Thoracic aorta (tissue), 2 donors: ENCODE measurements at places on chromosomes 12 and 14. TPM values are rescaled to one million over a fixed set of nuclear protein-coding genes. Genes with fewer than 3 reads are reported as not detected.

DNA sequence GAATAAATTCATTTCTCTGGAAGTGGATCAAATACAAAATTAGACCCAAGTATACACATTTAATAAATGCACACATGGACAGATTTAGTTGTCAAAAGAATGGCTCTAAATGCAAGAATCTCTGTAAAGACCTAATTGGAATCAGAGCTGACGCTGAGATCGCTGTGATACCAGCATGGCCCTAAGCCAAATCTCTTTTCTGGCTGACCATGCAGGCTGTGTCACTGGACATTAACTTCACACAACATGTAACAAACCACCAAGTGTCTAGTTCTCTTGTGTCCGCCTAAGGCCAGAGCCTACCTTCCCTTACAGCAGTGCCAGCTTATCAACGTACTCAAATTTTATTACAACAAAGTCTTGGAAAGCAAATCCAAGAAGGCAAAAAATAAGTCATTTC, 127.5 kb downstream of the MED13L start:
- no peak for DNase-seq

DNA sequence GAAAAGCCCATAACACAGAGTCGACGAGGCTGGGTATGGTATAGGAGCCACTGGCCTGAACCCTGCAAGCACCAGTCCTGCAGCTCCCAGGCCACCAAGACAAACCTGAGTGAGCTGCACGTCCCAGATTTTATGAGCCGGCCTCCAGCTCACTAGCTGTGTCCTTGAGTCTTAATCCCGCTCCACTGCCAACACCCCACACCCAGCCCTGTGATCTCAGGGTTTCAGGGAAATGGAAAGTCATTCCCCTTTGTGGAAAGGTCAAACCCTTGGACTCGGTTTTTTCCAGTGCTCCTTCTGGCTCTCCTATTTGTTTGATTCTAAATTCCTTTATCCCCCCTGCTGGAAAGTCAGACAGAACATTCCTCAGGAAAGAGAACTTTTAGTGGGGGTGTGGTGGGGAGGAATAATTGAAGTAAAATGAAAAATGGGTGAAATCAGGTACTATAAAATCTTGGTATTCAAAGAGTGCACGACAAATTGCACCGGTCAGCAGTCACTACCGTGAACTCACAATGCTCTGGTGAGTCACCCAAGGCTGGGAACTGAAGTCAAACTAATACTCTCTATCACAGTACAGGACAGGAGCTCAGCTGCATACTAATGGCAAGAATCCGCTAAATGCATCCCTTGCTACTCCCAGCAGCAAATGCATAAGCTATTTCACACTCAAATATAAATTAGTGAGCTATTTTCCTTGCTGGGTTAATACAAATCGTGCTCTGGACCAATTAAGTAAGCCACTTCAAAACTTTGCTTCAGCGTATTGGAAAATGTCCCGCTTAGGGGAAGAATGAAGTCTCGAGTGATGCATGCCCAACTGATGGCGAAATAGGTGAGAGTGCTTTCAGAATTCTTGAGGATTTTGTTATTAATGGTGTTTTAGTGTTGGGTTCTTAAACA, 9.0 kb downstream of the PITPNM2 start:
- peak; percentile 47 for DNase-seq

DNA sequence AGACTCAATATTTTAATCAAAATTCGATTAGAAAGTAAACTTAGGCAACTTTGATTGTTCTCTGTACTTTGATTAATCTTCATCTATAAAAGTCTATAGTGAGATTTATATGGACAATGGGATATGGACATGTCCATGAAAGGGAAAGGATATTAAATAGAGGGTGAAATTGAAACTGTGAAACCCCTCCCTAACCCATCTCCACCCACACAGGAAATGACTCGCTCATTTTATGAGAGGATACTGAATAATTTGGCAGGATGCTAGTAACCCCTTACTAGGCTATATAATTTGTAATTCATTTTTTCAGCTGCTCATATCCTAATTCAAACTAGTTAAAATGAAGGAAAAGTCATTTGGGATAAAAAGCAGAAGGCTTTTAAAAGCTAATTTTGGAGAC, 328.0 kb upstream of the ATP2B1 start:
- DNase-seq = no peak

GRCh38 chr14:29278301-29279263, 512.0 kb downstream of the FOXG1 start:
- no peak for DNase-seq

DNA sequence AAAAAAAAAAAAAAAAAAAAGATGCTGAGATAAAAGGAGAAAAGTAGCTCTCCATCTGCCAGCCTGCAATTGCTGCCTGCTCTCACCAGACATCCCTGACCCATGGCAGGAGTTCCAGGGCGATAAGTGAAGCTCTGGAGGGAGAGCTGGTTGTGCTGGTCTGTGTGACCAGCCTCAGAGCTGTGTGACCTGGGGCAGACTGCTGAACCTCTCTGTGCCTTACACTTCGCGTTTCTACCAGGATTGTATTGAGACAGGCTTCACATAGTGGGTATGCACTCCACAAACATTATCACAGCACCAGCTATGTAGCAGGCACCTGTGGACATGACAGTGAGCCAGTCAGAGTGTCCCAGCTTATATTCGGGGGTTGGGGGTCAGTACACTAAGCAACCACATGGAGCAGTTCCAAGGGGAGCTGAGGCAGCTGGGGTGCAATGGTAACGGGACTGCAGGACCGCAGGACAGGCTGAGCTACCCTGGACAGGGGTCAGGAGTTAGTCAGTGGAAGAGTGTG, 57.5 kb downstream of the RBM19 start:
- no peak for DNase-seq

- DNase-seq = no peak
Observed at GRCh38 chr14:24298892-24299254, 707 bp downstream of the DHRS1 start.

- no peak for DNase-seq
Observed at GRCh38 chr12:7994731-7995205, 37.7 kb upstream of the FOXJ2 start.

- no peak for DNase-seq
Observed at GRCh38 chr14:76922092-76922491, 95.9 kb downstream of the LRRC74A start.

GRCh38 chr14:75832621-75833297, 149.0 kb downstream of the TGFB3 start:
- DNase-seq = no peak

DNA sequence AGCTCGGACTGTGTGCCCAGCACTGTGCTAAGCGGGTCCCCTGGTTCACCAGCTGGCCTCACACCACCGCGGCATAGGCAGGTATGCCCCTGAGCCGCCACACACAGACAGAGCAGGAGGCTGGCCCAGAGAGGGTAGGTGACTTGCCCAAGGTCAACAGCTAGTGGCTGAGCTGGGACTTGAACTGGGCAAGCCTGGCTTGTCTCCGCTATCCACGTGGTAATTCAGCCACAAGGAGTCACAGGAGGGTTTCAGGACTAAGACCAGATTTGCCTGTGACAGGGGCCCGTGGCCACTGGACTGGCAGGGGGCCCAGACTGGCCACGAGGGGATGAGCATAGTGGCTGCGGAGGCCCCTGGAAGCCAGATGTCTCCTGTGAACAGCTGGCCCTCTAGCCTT, 47.7 kb downstream of the NCOR2 start:
- no peak for DNase-seq

DNA sequence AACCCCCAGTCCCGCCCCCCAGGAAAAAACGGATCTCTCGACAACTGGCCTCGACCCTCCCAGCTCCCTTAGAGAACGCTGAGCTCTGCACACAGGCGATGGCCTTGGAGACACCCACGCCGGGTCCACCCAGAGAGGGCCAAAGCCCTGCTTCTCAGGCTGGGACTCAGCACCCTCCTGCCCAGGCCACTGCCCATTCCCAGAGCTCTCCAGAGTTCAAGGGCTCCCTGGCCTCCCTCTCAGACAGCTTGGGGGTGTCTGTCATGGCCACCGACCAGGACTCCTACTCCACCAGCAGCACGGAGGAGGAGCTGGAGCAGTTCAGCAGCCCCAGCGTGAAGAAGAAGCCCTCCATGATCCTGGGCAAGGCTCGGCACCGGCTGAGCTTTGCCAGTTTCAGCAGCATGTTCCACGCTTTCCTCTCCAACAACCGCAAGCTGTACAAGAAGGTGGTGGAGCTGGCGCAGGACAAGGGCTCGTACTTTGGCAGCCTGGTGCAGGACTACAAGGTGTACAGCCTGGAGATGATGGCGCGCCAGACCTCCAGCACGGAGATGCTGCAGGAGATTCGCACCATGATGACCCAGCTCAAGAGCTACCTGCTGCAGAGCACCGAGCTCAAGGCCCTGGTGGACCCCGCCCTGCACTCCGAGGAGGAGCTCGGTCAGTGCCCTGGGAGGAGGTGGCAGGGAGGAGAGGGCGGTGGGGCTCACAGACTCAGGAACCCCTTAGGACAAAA, 95.8 kb downstream of the LGMN start:
- DNase-seq = no peak

- no peak for DNase-seq
Observed at GRCh38 chr12:82857911-82858533, 171.3 kb downstream of the TMTC2 start.

- DNase-seq = no peak
Observed at GRCh38 chr12:132275110-132275531, 54.3 kb downstream of the GALNT9 start.

DNA sequence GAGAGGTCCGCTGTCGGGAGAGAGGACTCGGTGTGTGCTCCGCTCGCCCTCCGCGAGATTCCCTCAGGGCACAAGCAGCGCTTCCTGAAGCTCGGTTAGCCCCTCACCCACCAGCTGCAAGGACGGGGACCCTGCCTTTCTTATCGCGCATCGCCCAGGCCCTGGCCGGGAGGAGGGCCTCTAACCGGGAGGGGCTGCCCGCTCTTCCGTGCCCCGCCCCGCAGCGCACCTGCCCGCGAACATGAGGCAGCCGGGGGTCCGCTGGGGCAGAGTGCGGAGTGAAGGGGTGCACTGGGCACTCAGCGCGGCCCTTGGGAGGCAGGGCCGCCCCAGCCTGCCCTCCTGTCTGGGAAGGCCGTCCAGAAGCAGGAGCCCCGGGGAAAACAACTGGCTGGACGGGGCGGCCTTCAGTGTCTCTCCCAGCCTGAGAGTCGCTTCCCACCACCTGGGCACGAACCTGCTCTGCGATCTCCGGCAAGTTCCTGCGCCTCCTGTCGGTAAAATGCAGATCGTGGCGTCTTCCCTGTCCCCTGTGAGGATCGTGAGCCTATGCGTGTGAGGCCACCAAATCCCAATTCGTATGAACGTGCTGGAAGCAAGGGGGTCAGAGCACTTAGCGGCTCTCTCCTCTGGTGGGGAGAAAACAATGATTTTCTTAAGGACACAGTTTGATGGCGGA, 28.0 kb upstream of the ADIPOR2 start:
- DNase-seq = no peak

DNA sequence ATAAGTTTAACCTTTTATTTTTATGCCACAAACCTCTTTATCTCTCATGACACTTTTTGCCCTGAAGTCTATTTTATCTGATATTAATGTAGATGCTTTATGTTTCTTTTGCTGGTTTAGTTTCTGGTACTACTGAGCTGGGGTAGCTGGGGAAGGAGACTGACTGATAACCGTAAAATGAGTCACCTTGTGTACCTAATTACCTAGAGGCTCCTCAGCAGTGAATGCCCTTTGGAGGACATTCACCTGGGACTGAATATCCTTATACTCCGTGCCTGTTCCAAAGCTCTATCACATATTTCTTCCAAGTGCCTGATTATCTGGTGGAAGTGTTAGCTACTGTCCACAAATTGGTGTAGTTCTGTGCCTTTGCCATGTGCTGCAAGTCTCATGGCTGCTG, 13.9 kb downstream of the ATL1 start:
- no peak for DNase-seq

The FOXN4 gene
- not detected for total RNA-seq

The KCNA5 gene
- 58.8 TPM for total RNA-seq

The ZDHHC22 gene
- not detected for total RNA-seq

The TPPP2 gene
- total RNA-seq = not detected

The BHLHE41 gene
- total RNA-seq = 29.8 TPM
